Amygdala (tissue), 56 donors: ENCODE measurements at places on chromosomes 2 and 18.

GRCh38 chr2:108535357-108535631, 1.0 kb downstream of the LIMS1 start:
- DNase-seq: no peak

DNA sequence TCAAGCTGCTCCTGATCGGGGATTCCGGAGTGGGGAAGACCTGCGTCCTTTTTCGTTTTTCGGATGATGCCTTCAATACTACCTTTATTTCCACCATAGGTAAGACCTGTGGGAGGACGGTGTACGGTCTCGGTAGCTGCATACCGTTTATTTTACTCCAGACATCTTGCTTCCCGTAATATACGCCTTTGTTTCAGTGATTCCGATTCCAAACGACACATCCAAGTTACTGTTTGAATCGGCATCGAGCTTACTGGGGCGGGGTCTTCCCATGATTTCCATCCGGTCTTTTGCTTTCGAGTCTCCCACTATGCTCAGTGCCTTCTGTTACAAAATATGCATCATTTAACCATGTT, 731 bp downstream of the RAB10 start:
- no peak for DNase-seq

DNA sequence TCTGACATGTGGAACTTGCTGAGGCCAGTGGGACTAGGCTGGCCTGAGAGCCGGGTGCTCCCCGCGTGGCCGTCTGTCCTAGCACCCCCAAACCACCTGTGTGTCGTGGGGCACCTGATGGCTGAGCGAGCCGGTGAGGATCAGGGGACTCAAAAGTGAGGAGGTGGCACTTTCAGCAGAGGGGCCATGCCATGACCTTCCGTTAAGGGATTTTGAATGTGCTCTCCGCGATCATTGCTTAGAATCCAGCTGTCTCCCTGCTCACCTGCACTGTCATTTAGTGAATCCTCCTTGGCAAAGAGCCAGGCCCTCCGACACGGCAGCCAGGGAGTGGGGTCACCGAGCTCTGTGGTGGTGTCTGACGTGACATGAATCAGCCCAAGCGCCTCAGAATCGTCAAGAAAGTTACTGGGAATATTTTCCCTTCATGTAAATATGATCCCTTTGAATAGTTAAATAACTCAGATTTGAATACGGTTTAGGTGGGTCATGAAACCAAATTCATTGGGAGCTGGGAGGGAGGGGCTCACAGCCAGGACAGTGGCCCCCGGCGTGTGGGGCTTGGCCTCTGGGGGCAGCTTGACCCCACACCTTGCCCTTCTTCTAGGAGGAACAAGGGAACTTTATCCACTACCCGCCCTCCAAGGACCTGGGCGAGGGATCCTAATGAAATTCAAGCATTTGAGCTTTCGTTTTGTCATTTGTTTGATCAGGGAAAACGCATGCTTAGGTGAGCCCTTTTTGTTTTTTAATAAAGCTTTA, 9.5 kb downstream of the NFATC1 start:
- no peak for DNase-seq

- DNase-seq: no peak
Observed at GRCh38 chr18:79818631-79819030, 20.9 kb downstream of the KCNG2 start.

GRCh38 chr18:23257686-23258565, 122.6 kb downstream of the CABLES1 start:
- DNase-seq: no peak

DNA sequence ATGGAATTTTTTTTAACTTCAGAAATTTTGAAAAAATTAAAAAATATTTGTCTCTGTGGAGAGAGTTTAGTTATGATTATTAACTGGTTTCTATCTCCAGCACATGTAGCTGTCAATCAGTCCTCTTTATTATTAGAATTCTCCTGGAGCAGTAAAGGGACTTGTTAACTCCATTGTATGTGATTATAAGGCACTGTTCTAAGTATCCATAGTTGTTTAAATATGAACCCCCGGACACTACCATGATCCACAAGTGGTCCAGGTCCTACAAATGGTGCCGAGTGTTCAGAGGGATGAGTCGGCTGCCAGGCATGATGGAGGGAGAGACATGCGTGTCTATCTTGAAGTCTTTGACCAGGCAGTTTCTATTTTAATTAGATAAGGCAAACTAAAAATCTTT, 492 bp downstream of the CHRNA1 start:
- no peak for DNase-seq

DNA sequence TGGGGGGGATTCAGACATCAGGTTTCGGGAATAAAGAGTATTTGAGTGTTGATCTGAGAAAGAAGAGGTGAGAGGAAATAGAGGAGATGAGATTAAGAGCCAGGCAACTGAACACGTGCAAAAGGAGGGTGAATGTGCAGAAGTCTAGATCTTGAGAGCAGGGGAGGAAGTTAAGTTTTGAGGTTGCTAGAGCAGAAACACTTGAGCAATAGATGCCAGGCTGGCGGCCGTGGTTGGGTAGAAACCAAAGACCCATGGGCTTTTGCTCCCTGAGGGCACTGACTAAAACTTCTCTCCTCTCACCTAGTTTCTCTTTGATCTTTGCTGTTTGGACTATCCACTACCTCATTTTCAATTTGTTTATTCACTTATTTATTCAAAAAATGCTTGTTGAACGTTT, 116.0 kb downstream of the CDC42EP3 start:
- no peak for DNase-seq

DNA sequence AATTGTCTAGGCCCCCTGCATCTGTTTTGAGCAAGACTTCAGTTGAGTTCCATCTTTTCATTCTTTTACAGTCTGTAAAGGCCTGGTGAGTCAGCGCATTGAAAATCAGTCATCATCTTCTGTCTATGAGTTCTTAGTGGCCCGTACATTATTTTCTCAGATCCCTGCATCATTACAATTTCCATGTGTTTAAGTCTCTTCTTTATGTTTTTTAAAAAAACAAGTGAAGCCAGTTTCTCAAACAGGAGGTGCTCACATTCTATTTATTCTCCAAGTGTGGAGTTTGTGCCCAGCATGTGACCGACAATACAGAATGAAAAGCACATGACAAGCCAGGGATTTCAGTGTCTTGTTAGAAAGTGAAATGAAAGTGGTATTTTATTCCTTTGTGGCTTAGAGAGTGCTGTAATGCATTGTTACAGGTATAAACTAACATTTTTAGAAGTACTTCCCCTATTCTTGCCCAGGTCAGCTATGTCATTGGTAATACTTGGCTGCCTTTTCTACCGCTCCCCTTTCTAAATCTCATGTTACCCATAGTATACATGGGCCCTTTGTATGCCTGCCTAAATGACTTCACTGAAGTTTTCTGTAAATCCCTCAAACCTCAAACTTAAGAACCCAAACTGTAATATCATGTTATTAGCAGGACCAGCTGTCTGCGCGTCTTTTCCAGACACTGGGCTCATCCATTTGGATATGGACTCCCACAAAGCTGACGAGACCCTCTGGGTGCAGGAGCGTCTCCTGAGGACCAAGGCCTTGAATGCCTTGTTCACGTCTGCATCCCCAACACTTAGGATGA, 67.6 kb downstream of the FEZ2 start:
- no peak for DNase-seq

DNA sequence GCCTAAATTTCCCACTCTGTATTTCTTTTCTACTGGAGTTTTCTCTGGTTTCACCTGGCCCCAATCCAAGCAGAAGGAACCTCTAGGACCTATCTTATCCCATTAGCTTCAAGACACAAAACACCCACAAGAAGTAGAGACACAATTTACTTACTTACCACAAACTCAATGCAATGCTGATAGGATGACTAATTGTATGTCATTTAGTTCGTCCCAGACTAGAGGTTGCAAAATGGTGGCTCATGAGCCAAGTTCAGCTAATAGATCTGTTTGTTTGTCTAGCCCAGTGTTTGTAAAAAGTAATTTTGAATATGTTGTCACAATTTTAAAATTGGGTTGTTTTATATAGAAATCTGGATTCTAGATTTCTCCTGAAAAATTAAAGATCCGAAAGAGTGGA, 34.7 kb upstream of the ZSWIM2 start:
- no peak for DNase-seq

GRCh38 chr2:206983161-206983859, 44.0 kb downstream of the CPO start:
- no peak for DNase-seq

DNA sequence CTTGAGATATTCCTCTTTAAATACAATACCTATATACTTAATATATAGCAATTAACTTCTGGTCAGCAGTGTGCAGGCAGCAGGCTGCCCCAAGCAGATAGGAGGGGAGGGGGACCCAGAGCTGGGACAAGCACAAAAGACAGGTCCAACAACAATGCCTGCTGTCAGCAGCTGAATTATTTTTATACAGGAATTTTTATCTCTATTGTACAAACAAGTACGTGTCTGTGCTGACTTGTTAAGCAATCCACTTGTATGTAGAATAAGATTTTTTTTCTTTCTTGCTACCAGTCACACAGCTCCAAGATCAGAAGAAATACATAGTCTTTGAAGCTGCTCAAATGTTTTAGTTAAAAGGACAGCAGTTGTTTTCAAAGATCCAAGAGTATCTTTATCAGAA, 16.7 kb downstream of the BCL11A start:
- DNase-seq: no peak

GRCh38 chr2:171921970-171922229, 361 bp upstream of the HAT1 start:
- no peak for DNase-seq

- no peak for DNase-seq
Observed at GRCh38 chr2:184419744-184420143, 178.6 kb upstream of the ZNF804A start.

DNA sequence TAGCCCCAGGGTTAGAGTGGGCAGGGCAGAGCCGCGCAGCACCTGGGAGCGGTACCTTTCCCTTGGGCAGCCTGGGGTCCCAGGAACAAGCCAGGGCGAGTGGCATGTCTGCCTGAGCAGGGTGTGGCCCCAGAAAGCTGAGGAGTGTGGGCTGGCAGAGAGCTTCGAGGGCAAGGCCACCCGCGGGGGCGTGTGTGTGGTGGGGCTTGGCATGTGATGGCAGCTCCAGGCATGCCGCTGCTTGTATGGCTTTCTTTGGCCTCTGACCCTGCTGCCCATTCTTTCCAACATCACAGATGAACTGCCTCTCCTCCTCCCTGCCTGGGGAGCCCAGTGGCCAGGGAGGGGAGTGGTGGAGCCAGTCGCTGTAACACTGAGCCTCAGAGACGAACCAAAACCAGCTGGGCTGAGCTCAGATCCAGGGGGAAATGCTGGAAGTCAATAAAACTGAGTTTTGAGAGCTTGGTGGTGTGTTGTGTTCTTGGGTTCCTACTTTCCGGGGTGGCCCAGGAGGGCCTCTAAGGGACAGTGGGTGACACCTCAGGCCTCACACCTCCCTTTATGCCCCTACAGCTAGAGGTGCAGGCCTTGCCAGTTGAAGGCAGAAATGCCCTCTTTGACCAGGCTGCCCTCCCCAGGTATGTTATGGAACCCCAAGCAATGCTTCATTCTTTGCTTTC, 7.4 kb downstream of the DNAJB2 start:
- DNase-seq: peak; percentile 58

GRCh38 chr2:200438251-200438650, 71.6 kb downstream of the KCTD18 start:
- DNase-seq: no peak

DNA sequence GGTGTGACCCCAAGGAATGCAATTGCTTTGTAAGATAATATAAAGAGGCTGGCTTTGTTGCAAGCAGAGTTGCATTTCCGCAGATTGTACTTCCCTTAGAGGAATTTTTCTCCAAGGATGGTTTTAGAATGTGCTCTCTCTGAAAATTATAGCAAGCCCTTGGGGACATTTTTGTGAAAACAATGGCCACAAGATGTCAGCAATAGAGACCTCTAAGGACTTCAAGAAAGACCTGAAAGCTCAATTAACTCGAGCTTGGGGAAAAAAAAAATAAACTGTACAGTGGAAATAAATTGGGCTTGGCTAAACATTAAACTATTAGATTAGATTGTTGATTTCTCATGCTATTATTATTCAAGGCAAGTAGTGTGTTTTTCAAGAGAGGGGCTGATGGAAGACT, 81.3 kb upstream of the KYNU start:
- DNase-seq: no peak

DNA sequence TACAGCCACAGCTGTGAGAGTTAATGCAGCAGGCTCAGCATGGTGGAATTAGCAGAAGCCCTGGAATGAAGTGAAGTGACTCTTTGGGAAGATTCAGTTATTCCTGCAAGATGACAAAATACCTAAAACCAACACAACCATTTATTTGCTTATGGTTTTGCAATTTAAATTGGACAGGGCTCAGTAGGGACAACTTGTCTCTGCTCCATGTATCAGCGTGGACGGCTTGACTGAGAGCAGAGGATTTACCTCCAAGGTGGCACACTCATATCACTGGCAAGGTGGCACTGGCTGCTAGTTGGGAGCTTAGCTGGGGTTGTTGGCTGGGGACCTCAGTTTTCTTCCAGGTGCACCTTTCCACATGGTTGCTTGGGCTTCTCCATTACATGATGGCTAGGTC, 58.3 kb downstream of the LTBP1 start:
- no peak for DNase-seq

- no peak for DNase-seq
Observed at GRCh38 chr2:196284144-196284844, 112.9 kb upstream of the STK17B start.

GRCh38 chr2:120250640-120251039, 2.0 kb upstream of the RALB start:
- DNase-seq: no peak

DNA sequence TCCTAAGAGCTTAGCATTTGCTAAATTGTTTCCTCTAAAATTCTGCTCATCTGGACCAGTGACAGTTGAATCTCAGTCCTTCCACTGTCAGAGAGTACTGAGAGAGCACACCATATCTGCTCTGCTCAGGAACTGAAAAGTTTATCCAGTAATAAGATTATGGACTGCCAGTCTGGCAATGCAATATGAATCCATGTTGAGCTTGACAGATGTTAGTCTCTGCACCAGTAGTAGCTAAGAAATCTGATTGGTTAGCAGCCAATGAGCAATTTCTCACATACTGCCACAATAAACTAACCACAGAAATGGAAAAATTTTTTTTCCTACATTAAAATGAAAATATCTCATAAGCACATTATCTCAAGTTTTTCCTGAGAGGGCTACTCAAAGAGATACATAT, 2.3 kb downstream of the PRKD3 start:
- no peak for DNase-seq

DNA sequence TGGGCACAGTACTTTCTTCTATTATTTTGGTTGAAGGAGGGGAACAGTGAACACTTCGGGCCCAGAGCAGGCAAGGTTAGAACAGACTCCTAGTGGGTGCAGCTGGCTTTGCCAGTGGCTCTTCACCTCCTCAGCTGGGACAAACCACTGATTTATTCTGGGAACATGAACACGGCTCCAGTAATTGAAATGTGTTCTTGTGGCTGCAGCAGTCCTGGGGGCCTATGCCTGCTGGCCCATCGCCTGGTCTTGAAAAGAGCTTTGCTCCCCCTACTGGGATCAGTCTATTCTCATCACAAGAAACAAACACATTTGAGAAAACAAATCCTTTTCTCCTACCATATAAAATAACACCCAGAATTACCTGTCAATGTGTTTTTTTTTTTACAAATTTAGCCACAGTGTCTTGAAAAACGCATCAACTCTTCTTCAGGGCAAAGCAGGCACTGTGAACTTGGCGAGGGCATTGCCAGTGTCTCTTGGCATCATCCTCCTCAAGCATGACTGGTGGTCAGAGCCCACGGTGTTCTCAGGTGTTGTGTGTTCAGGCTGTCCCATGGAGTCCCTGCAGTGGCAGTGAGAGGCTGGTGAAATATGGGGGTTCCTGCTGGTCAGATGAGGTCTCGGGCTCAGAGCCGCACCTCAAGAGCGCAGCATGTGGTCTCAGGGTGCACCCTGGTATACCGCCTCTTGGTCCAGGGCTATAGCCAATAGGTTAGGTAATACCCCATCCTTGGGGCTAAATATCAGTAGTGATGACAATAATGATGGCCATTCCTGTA, 51.3 kb downstream of the RNF144A start:
- peak; percentile 40 for DNase-seq
